ENCODE measurements at places on chromosomes 16 and 17.

DNA sequence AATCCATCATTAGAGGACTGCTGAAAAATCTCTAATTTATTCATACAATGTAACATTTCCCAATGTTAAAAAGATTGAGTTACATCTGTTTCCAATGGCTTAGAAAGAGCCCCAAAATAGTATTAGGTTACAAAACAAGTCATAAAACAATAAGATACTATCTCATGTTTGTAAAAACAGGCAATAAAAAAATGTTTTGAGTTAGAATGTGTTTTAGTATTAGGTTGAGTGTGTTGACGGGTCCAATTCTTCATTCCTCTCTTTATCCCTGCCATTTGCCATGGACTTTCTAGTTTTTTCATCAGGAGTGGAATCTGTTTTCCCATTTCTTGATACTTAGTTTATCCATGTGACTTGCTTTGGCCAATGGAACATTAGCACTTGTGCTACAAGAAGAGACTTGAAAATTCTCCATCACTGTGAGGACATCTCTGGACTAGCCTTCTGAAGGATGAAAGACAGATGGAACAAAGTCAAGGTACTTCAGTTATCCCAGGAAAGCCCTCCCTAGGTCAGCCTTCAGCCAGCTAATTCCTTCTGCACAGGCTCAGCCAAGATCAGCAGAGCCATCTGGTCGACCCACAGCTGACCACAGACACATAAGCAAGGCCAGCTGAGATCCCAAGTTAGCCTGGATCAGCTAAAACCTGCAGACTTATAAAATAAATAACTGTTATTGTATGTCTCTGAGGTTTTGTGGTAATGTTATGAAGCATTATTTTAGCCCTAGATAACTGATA, 83.3 kb downstream of the HS3ST3A1 start:
- no peak for DNase-seq

GRCh38 chr16:73106329-73107034, 58.6 kb upstream of the ZFHX3 start:
- no peak for DNase-seq

DNA sequence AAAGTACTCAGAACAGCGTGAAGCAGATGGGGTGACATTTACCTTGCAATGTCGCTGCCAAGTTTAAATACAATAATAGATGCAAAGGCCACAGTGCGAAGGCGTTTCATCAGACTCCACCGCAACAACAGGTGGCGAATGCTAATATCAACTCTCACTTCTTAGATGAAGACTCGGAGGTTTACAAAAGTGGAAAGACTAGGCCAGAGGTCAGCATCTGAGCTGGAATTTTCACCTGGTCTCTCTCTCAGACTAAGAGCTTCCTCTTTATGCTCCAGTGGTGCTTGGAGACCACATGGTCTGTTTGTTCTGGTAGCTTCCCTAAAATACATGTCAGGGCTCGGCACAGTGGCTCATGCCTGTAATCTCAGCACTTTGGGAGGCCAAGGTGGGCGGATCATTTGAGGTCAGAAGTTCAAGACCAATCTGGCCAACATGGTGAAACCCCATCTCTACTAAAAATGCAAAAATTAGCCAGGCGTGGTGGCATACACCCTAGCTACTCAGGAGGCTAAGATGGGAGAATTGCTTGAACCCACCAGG, 169.1 kb downstream of the XYLT1 start:
- DNase-seq, result no peak

- DNase-seq, result no peak
These were observed 7.6 kb upstream of the ARHGAP27 start for GRCh38 chr17:45440161-45440778.

GRCh38 chr17:44992242-44992939, 24.3 kb upstream of the C1QL1 start:
- DNase-seq, result no peak

DNA sequence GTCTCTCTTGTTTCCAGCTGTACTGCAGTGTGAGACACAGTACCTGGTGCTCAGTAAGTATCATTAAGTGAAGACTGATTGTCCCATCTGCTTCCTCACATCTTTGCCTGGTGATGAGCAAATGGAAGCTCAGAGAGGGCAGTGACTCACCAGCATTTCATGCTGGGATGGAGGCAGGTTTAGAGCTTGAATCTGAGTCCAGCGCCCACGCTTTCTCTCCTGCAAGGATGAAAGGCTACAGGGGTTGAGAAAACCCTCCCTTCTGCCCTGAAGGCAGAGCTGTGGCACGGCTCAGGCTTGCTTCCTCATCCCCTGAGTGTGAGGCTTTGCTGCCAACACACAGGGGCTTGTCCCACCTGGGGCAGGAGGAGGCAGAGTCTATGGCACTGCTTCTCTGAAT, 1.5 kb upstream of the RNF112 start:
- DNase-seq, result no peak

- no peak for DNase-seq
These were observed 5.4 kb upstream of the RHOT1 start for GRCh38 chr17:32136856-32137255.

DNA sequence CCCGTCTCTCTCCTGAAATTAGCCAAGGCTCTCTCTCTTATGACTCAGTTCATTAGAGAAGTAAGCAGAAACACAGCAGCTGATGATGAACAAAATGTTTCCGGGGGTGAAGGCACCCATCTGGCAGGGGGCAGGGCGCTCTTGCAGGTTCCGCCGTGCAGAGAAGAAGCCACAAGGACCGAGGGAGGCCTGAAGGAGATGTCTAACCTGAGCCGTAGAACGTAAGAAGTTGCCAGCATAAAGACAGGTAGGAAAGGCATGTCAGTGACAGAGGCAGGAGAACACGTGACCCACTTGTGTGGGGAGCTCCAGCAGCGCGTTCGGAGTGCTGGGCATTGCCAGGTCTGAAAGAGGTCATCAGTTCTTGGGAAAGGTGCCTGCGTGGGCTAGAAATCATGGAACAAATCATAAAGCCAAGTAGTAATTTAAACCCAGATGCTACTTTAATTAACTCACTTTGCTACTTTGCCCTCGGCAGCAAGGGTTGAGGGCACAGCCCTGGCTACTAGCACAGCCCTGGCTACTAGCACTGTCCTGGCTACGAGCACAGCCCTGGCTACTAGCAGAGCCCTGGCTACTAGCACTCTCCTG, 198.6 kb downstream of the RPTOR start:
- DNase-seq, result no peak

DNA sequence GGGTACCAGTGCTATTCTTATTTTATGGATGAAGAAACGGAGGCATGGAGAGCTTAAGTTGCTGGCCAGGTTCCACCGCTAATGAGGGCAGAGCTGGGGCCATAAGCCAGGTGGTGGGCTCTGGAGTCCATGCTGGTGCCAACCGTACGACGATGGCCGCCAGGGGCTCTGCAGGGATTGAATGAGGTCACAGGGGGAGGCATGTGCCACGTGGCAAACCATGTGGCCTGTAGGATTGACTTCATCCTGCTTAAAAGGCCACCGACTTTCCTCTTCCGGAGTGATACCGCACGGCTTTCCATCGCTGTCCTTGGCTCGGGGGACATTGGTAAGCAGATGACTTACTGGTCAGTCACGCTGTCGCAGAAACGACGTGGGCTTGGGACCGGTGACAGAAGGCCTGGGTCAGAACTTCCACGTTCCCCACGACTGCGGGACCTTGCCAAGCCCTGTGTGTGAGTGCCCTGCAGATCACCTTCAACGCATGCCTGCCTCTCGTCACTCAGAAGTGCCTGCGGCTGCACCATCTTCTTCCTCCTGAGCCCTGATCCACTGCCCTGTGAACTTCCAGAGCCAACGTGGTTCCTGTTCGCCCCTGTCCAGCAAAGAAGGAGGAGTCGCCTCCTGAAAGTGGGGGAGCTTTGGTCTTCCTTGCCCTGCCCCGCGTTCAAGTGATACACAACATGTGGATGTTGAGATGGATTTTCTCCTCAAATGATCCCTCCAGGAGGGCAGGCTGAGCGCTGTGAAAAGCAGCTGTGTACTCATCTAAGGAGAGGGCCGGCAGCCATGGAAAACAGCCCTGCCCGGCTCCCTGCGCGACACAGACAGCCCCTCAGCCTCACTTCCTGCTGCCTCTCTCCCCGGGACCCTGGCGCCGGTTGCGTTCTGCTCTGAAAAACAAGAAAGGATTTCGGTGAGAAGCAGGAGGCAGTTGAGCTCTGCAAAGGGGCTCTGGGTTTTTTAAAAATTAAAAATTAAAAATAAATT, 176.7 kb downstream of the C16orf95 start:
- no peak for DNase-seq

- DNase-seq, result no peak
These were observed 5.2 kb downstream of the PDP2 start for GRCh38 chr16:66885491-66885890.

DNA sequence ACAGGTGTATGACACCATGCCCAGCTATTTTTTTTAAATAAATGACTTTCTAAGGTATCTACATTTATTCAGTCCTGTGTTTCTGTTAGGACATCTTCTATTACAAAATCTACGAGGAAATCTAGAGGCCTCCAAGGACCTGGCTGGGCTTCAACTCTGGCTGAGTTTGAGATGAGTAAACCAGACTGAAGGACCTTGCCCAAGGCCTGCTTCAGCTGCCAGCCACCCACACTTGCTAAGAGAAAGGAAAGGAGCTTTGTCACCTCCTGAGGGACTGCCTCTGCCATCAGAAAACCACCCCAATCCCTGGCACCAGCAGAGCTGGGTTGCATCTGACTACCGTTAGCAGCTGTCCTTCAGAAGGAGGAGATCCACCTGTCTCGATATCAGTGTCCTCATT, 1.3 kb upstream of the MYO1D start:
- DNase-seq, result no peak

GRCh38 chr17:55350825-55351205, 70.8 kb downstream of the MMD start:
- no peak for DNase-seq

DNA sequence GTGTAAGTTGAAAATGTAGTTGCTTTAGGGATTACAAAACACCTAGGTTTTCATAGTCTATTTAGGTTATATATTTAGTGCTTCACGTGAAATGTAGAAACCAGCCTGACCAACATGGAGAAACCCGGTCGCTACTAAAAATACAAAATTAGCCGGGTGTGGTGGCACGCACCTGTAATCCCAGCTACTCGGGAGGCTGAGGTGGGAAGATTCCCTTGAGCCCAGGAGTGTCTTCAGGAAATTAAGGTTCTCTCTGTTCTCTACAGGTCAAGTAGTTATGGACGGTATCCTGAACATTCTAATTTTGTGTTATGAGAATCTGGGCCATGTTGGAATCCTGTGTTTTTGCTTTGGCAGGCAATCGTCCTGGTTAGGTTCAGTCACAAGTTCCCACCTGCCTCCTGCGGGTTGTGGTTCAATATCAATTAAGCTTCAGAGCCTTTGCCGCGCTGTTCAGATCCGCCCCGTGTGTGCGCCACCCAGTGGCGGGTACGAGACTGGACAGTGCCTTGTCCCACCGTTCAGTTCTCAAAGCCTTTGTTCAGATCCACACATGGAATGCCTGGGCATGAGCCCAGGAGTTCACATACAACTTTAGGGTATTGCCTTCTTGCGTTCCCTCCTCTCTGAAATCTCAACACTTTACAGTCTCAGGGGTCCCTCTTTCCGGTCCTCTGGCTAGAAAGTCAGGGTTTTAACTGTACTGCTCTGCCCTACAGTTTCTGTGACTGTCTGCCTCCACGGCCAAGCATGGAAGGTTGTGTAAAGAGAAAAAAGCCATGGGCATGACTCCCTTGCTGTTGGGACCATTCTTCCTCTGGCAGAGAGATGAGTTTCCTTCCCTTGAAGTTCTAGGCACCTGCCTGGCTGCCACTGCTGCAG, 41.7 kb downstream of the HEATR6 start:
- DNase-seq, result peak; percentile 37

DNA sequence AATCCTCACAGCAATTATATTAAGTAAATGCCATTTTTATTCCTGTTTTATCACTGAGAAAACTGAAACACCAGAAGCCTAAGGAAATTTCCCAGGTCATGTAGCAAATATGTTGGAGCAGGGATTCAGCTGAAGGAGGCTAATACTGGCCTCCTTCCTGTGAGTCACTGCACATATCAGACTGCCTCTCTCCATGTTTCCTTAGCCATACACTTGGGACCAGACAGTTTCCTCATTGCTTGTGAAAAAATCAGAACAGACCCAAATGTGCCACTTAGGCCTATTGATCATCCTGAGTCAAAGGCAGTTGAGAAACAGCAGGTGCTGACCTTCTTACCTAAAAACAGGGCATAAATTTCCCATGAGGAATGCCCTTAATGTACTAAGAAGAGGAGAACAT, 18.9 kb upstream of the ELAC2 start:
- DNase-seq, result no peak

DNA sequence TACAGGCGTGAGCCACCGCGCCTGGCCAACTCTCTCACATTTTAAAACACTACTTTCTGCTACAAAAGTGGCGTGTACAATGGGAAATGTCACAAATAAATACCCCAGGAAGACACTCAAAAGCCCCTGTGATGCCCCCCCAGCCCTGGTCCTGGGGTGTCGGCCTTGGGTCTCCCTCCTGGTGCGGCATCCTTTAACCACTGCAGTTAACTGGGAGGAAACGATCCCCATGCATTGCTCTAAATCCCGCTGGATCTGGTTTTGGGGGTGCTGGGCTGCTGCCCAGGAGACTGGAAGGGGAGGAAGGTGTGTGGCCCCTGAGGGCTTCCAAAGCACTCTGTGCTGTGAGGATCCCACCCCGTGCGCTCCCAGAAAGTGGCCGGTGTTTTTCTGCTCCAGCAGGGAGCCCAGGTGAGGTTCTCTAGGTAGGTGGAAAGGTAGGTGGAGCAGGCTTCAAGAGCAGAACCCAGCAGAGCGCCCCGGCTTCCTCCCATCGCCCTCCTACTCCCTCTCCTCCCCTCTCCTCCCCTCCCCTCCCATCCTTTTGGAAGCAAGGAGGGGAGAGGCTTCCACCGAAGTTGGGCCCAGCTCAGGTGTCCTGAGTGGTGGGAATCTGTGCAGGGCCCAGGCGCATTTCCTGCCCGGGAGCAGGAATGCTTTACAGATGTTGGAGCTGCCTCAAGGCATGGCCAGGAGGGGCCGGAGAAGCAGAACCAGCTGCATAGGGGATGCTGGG, 363.3 kb downstream of the SEC14L1 start:
- no peak for DNase-seq

DNA sequence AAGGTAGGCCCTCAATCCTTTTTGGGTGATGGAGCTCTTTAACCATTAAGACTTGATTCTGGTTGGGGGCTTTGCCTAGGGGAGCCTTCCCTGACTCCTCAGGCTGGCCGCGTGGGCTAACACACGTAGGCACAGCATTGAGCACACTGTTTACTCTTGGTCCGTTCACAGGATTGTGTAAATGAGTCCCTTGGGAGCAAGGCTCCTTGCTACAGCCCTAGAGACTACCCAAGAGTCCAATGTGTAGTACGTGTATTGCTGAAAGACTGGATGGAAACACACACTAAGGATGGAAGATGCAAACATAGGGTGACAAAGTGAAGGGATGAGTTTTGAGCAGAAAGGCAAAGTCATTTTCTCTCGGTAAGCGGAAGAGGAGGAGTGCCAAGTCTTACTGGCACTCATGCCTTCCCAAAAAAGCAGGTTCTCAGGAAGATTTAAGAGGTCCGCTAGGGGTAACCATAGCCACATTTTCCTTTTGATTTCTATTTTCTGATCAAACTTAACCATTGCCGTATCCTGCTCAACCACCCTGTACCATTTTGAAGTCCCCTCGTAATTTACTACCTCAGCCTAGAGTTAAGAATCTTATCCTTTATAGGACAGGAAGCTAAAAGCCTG, 911 bp upstream of the ITGA2B start:
- DNase-seq, result no peak

All from immature natural killer cell (primary cell).